ENCODE measurements at places on chromosomes 1 and 21.

DNA sequence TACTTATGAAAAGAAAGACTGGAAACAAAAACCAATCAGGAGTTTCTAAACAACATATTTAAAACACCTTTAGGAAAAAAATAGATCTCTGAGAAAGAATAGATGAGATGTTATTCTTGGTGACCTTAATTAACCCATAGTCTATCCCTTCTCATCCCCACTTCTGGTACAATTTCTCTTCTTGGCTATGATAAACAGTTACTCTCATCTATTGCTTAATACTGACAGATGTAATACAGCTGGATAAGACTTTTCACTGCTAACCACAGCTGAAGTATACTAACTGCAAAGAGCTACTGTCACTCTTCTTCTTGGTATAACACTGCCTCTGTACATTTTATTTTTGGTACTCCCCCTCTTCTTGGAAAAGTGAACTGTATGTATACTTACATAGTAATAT lies 15.2 kb downstream of the EXTL2 start:
- DNase-seq: no peak

- DNase-seq: no peak
Measured at GRCh38 chr1:10965546-10966226, 46.8 kb upstream of the TARDBP start.

DNA sequence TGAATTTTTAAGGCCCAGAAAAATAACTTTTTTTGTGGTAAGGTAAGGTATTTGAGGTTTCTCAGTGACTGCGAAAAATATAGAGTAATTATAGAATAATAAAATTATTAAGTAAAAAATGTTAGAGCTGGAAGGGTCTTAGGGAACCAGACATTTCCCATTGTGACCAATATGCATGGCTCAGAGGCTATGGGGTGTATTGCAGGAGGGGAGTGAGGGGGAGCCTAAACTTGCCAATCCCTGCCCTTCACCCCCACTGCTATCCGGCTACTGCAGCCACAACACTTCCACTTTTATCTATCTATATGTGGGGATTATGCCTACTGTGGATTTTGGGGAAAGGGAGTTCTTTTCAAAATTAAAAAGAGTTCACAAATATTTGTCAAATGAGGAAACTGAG lies 7.6 kb upstream of the GADD45A start:
- DNase-seq: no peak

- DNase-seq: no peak
Measured at GRCh38 chr1:42999308-42999707, 40.6 kb upstream of the SLC2A1 start.

DNA sequence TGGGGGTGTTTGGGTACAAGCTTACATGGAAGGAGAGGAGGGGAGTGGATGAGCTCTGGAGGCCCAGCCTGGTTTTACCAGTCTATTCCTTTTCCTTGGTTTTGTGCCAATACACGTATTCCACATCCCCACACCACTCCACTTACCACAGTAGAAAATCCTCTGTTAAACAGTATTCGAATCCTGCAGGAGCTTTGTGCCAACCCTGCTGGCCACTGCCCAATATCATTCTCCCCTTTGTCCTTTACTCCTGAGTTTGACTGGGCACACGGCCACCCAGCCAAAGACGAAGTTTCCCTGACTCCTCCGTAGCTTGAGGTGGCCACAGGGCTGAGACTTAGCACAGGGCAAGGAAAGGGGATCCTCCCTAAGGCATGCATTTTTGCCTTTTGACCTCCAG lies 61.6 kb downstream of the TMCO4 start:
- no peak for DNase-seq

GRCh38 chr1:79117376-79117775 lies 110.8 kb upstream of the ADGRL4 start:
- no peak for DNase-seq

DNA sequence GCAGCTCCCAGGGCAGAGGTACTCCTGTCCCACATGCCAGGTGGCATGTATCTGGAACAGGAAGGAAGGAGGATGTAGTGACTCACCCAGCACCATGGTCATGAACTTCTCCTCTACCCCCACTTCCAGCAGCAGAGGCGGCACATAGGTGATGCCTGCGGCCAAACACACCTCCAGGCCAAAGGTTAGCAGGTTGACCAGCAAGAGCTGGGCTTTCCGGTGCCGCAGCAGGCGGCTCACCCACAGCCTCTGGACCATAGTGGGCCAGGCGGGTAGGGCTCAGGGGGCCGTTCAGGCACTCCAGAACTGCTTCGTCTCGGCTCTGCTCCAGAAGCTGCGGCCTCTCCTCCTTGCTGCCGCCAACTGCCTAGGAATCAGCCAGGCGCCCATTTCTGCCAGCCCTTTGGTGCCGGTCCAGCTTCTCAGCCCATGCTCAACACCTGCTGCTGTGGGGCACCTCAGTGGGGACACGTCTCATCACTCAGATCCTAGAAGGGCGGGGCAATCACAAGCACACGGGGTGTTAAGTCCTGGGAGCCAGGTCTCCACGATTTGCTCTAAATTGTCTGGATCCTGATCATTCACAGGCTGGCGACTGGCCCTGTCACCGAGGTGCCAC lies 15.8 kb downstream of the SLC45A3 start:
- no peak for DNase-seq

DNA sequence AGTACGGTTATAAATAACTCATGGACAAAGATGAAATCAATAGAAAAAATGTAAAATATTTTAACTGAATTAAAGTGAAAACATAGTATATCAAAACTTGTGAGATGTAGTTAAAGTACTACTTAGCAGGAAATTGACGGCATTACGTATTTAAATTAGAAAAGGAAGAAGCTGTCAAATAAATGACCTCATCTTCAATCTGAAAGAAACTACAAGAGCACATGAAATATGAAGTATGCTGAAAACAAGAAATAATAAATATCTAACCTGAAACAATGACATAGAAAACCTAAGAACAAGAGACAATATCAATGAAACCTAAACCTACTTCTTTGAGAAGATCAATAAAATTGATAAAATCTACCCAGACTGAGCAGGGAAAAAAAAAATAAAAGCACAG lies 122.2 kb upstream of the PDE4B start:
- no peak for DNase-seq

- no peak for DNase-seq
Measured at GRCh38 chr1:89464008-89464407, 60.6 kb upstream of the LRRC8B start.

DNA sequence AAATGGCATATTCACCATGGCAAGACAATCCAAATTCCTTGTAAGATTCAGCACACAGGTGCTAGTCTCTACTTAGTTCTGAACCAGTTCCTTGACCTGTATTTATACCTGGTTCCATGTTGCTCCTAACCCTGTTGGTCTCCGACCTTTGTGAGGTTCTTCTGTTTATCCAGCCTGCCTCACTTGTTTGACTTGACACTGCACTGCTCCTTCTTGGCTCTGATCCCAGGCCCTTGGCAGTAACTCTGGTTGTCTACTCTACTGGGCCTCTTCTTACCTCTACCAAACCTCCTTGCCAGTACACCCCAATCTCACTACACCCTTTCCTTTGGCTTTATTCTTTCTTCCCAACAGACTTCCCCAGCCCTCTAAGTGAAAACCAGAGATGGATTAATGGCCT lies 419.4 kb upstream of the USP24 start:
- no peak for DNase-seq
